ENCODE measurements at places on chromosomes 16 and 17.

DNA sequence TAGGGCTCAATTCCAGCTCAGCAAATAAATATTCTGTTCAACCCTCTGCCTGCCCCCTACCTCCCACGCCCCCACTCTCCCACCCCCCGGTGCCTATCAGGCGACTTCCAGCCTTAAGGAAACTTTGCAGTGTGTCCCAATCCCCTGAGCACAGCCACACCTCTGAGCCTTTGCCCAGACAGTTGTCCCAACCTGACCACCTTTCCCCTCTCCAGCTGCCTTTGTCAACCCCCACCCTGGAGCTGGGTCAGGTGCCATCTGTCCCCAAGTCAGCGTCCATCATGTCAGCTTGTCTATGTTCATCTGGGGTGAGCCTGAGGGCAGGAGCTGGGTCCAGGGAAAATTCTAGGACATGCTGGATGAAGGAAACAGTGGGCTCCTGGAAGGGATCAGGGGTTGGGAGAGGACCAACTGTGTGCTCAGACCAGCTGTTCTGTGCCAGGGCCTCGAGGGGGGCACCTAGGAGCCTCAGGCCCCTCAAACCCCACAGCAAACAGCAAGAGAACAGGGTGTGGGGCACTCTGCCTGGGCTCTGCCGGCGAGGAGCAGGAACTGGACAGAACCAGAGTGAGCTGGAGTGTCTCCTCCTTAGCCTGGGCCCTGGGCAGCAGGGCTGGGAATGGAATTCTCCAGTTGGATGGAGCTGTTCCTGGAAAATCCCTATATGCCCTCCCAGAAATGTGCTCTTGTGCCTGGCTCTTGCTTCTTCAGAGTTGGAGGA is 17.8 kb downstream of the CDH16 start:
- DNase-seq: no peak

- no peak for DNase-seq
These were observed 124.6 kb downstream of the KCNJ18 start for GRCh38 chr17:21816592-21817567.

GRCh38 chr17:44961921-44962350 is 6.2 kb downstream of the C1QL1 start:
- DNase-seq: no peak

- DNase-seq: no peak
These were observed 344 bp downstream of the CNTNAP4 start for GRCh38 chr16:76277460-76278030.

GRCh38 chr16:87834668-87835473 is 34.4 kb downstream of the SLC7A5 start:
- no peak for DNase-seq

DNA sequence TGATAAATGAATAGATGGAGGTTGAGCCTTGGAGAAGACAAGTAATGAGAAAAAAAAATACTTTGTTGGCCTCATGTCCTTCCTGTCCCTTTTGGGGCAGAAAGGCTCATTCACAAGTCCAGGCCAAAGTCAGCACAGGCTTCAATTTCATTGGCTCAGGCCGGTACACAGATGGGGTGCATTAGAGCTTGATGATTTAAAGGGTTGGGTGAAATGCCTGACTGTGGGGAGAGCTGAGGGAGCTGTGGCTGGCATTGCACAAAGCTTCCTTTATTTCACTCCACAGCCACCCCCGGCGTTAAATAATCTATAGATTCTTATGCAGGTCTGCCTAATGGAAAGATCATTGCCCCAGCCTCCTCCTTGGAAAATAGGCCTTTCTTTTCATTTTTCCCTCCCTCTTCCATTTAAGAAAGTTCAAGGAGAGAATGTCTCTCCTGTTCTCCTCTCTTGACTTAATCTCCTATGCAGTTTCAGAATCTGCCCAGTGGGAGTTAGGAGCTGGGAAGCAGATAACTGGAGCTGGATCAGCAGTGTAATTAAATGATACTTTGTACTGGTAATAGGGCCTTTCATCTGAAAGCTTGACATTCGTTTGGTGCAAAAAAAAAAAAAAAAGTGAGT is 24.4 kb downstream of the YPEL2 start:
- DNase-seq: no peak

DNA sequence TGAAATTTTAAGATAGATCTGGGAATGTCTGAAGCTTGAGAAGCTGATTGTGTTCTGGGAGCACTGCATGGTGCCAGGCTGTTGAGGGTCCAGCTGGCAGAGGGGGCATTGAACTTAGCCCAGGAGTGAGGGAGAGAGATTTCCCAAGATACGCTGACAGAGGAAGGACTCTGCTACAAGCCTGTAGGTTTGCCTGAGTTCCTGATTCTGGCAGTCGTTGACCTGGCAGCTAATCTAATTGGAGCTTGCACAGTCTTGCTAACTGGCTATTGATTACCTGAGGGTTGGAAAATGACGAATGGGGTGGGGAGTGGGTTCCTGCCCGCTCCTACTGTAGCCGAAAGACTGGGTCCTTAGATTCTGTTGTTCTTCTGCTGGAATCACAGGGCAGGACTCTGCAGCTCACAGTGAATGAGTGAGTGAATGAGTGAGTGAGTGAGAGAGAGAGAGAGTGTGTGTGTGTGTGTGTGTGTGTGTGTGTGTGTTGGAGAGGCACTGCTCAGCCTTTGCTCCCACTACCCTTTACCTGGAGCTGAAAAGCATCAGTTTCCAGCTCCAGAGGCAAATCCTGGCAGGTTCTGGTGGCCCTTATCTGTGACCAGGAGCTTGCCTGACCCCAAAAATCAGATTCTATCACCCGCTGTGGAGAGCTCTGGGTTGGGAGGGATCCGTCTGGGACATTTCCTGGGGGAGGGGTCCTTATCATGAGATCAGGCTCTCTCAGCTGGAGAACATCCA is 16.7 kb downstream of the CTRL start:
- no peak for DNase-seq

All from HTR-8/SVneo (cell line).